ENCODE measurements at places on chromosomes 5 and 9. TPM values are rescaled to one million over a fixed set of nuclear protein-coding genes. Genes with fewer than 3 reads are reported as not detected.
A peak's percentile ranks its signal among the peaks of the same experiment; 100 is the strongest.

DNA sequence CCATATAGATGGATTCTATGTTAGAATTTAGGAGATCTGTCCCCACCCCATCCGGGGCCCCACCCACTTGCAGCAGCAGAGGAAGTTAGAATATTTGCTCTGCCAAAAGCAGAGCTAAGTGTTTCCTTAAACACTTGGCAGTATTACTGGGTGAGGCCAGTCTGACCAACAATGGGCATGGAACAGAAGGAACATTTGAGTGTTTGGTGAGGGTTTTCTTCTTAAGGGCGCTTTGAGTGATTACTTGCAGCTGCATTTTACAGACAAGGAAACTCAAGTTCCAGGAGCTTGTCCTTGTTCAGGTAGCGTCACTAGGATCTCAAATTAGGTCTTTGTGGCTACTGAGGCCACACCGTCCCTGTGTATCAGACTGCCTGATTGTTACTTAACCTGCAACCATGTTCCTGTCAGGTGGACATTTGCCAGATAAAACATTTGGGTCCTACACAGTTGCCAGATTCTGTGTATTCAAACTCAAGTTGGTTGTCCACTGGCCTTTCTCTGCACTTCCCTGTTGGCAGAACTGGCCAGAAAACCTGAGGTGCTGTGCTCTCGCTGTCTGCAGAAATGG lies 59.3 kb downstream of the SLC46A2 start:
- peak; percentile 40 for DNase-seq

MEIKIN gene
- not detected for total RNA-seq

CETN3 gene
- total RNA-seq = 10.4 TPM

- no peak for DNase-seq
These were observed 109.9 kb downstream of the EDIL3 start for GRCh38 chr5:84274585-84275468.

- peak; percentile 87 for DNase-seq
These were observed 2124.9 kb downstream of the MAT2B start for GRCh38 chr5:165630261-165630778.

PDE8B gene
- 5.8 TPM for total RNA-seq

GRCh38 chr9:129482521-129483414 lies 138.1 kb downstream of the C9orf50 start:
- peak; percentile 94 for DNase-seq

GARNL3 gene
- 34.4 TPM for total RNA-seq

DNA sequence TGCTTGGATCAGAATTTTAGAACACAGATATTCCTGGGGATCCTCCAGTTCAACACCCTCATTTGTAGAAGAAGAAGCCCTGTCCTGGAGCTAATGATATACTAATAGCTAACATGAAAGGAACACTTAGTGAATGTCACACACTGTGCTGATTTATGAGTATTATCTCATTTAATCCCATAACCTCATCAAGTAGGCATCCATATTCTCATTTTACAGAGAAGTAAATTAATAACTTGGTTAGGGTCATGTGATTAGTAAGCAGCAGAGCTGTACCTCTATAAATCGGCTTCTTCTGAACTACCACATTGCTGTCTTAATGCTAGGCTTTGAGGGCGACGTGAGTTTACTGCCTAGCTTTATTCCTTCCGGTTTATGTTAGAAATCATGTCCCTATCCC lies 6.0 kb downstream of the TTC23L start:
- DNase-seq = no peak

C9orf50 gene
- 1.2 TPM for total RNA-seq

DNA sequence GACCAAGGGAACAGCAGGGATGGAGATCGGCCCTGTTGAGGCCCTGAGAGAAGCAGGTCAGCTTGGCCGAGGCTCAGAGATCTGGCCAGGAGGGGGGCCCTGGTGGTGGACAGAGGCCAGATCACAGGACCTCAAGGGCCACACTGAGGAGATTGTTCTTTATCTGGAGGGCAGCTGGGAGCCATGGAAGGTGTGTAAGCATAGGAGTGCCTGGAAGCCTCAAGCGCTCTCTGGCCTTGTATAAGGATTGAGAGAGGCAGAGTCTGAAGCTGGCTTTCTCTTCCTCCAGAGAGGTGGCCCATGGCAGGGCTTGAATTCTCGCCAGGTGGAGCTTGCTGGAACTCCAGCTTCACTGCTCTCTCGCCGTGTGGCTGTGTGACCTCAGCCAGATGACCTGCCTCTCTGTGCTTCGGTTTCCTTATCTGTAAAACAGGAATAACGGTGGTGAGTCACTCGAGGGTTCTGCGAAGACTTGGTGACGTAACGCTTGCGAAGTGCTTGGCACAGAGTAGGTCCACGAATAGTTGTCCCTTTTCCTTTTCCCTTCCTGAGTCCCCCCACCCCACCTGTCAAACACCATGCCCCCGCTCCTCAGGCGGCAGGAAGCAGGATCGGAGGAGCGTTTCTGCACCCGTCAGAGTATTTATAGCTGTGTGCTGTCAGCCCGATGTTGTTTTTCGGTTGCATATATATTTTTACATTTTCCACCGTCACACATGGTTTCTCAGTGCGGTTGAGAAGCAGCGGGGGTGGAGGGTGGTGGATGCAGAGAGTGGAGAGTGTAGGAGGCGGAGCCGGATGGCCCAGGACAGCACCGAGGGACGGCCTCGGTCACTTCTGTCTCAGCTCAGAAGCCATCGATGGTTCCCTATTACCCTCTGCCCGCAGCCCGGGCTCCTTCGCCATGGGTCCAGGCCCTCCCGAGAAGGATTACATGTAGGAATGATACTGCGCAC lies 17.0 kb upstream of the CRB2 start:
- DNase-seq = no peak

MYMK gene
- not detected for total RNA-seq

- no peak for DNase-seq
These were observed 81.8 kb upstream of the RASA1 start for GRCh38 chr5:87185838-87186237.
